NCI-H1417 (cell line): ENCODE measurements at places on chromosomes 6 and 20.

DNA sequence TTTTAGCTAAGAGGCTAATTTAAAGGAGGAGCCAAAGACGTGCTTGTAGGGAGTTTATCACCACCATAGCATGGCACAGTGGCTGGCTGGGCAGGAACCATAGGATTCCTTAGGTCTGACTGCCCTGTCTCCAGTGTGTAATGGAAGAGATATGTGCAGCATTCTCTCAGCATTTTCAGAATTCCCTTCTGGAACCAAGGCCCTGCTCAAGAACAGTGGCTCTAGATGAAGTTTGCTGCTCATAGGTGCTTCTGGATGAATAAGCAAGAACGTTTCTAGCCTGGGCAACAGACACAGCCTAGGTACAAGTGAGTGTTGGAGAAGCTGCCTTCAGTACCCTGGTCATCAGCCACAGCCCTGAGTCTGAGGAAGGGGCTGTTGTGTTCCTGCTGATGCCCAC lies 69.1 kb downstream of the LCA5 start:
- DNase-seq, result no peak

GRCh38 chr6:2433711-2434110 lies 188.3 kb upstream of the GMDS start:
- no peak for DNase-seq

- DNase-seq, result no peak
These were observed 39.4 kb upstream of the MYLIP start for GRCh38 chr6:16089232-16090062.

DNA sequence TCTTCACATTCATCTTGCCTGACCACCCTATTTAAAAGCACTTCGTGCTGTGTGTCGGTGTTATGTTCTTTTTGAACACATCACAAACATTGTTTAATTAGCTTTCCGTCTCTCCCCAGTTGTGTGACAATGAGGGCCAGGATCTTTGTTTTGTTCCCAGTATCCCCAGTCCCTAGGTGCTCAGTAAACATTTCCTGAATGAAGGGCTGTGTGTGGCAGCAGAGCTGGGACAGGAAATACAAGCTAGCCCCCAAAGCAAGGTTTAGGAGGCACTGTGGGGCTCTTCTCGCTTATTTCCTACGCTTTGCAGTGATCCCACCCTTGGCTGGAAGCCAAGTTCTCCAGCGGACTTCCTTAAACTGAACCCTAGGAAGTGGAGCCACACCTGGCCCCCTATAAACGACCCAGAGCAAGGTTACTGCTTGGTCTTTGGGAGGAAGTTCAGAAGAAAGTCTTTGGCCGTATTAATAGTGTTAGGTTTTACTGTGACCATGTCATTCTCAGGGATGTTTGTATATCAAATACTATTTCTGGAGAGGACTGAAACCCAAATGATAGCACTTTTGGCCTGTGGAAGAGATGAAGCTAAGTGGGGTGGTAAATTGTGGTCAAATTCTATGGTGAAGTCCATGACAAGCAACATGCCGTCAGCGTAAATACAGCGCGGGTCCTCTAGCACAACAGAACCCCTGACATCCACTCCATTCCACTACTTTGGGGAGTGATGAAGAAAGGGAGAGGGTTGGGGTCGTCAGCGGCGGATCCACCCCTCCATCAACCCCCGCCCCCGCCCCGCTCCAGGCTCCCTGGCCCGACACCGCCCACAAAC lies 570 bp upstream of the FANCE start:
- peak; percentile 18 for DNase-seq

DNA sequence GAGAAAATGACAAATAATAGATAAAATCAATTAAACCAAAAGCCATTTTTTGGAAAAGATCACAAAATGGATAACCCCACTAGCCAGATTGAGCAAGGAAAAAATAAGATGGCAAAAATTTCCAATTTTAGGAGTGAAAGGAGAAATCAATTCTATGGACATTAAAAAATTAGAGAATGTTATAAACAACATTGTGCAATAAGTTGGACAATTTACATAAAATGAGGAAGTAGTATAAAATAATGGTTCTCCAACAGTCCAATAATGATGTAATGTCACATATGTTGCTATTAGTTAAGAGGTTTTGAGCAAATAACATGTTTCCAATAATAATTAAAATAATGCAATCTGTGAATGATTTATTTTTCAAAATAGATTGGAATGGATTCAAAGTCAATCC lies 3.1 kb upstream of the SNAP91 start:
- DNase-seq, result no peak

GRCh38 chr20:10321138-10321717 lies 102.6 kb downstream of the SNAP25 start:
- DNase-seq, result no peak

GRCh38 chr20:57272883-57273535 lies 6.6 kb upstream of the BMP7 start:
- no peak for DNase-seq
